Stomach (tissue), 19 donors: ENCODE measurements at places on chromosomes 12 and 14. TPM values are rescaled to one million over a fixed set of nuclear protein-coding genes. Genes with fewer than 3 reads are reported as not detected.
A peak's percentile ranks its signal among the peaks of the same experiment; 100 is the strongest.

DNA sequence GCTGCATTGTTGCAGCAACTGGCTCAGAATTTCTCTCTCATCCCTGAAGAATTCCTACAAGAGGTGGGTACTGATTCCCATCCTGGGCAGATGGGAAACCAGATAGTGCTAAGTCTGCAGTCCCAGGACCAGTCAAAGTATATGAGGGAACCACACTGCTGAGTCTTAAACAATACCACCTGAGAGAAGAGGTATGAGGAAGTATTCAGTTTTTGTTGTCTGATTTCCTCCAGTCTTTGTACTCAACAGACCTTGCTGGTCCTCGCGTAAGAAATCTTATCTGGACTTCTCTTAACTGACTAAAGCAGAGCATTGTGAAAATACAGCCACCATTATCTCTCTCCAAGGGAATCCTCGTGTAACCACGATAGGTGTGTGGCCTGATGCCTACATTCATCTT is 3.6 kb upstream of the EDDM3A start:
- peaks cover 11% of the 10 kb centered on the region for H3K4me1 ChIP-seq
- H3K27ac ChIP-seq = peak overlapping the region; percentile 44
- no peaks in the 10 kb centered on the region for H3K36me3 ChIP-seq
- peak; percentile 9 for DNase-seq
- H3K4me3 ChIP-seq = no peak overlapping the region

- DNase-seq = peak; percentile 77
- H3K4me1 ChIP-seq = peaks cover 92% of the 10 kb centered on the region
- no peak overlapping the region for H3K4me3 ChIP-seq
Observed at GRCh38 chr12:122865268-122866231, 30.3 kb downstream of the HIP1R start.

- H3K4me3 ChIP-seq = no peak overlapping the region
- no peak for DNase-seq
- H3K27ac ChIP-seq = no peak overlapping the region
- no peaks in the 10 kb centered on the region for H3K36me3 ChIP-seq
Observed at GRCh38 chr14:56149995-56150394, 31.8 kb downstream of the PELI2 start.

DNA sequence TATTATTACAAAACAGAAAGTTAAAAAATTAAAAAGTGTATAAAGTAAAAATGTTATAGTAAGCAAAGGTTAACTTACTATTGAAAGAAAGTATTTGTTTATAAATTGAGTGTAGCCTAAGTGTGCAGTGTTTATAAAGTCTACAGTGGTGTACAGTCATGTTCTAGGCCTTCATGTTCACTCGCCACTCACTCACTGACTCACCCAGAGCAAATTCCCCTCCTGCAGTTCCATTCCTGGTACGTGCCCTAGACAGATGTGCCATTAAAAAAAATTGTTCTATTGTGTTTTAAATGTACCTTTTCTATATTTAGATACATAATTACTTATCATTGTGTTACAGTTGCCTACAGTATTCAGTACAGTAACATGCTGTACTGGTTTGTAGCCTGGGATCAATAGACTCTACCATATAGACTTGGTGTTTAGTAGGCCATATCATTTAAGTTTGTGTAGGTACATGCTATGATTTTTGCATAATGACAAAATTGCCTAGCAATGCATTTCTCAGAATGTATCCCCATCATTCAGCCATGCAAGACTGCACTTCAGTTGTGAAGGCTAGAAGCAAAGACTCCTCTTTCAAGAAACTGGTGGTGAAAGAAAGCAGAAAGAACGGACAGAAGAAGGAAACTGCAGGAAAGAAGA is 100.6 kb downstream of the DACT1 start:
- H3K4me3 ChIP-seq = no peak overlapping the region
- no peak overlapping the region for H3K27ac ChIP-seq
- no peaks in the 10 kb centered on the region for H3K36me3 ChIP-seq
- no peaks in the 10 kb centered on the region for H3K4me1 ChIP-seq
- no peak for DNase-seq
- no peaks in the 10 kb centered on the region for H3K27me3 ChIP-seq

- H3K27ac ChIP-seq = peak overlapping the region; percentile 70
- H3K27me3 ChIP-seq = no peaks in the 10 kb centered on the region
- no peak overlapping the region for H3K4me3 ChIP-seq
- H3K4me1 ChIP-seq = peaks cover 53% of the 10 kb centered on the region
- DNase-seq = peak; percentile 91
Observed at GRCh38 chr14:73728717-73729330, 14.6 kb upstream of the PNMA1 start.

CCDC85C gene
- 28.6 TPM for total RNA-seq
